ENCODE measurements at places on chromosomes 7 and 10.

DNA sequence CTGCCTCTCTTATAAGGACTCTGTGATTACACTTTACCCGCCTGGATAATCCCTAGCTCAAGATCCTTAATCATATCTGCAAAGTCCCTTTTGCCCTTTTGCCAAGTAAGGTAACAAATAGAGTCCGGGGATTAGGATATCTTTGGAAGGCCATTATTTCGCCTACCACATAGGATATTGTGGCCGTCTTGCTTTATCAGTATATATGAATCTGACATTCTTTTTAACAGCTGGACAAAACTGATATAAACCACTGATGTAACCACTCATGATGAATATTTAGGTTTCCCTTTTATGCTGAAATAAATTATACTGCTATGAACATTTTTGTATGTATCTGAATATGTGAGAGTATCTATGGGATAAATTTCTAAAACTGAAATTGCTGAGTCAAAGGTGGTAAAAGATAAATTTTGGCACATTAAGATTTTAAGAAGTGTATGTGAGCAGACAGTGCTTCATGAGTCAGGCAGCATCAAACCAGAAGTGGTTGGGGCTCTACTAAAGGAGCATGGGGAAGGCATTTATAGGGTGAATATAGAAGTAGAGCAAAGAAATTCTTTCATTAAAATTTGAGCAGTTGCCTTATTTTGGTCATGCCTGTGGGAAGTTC lies 44.7 kb downstream of the AVL9 start:
- DNase-seq, result no peak

GRCh38 chr10:30833628-30833970 lies 198.1 kb downstream of the ZNF438 start:
- DNase-seq, result no peak

- DNase-seq, result no peak
Observed at GRCh38 chr10:120559800-120560199, 102.8 kb downstream of the PLPP4 start.

DNA sequence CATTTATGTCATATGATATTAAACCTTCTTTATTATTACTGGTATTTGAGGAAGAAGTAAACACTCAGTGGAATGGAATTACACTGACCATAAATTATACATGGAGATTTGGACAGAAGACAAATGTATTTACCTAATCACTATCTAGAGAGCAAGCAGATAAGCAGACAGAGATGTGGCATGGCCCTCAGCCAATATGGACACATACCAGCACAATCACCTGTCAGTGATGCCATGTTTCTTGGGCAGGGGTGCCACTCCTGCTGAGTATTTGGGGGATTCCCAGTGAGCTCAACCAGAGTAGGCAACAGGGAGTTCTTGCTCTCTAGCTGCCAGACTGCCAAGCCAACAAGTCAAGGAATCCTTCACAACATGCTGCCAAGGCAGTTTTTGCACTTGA lies 866.3 kb upstream of the LRRN3 start:
- DNase-seq, result no peak

DNA sequence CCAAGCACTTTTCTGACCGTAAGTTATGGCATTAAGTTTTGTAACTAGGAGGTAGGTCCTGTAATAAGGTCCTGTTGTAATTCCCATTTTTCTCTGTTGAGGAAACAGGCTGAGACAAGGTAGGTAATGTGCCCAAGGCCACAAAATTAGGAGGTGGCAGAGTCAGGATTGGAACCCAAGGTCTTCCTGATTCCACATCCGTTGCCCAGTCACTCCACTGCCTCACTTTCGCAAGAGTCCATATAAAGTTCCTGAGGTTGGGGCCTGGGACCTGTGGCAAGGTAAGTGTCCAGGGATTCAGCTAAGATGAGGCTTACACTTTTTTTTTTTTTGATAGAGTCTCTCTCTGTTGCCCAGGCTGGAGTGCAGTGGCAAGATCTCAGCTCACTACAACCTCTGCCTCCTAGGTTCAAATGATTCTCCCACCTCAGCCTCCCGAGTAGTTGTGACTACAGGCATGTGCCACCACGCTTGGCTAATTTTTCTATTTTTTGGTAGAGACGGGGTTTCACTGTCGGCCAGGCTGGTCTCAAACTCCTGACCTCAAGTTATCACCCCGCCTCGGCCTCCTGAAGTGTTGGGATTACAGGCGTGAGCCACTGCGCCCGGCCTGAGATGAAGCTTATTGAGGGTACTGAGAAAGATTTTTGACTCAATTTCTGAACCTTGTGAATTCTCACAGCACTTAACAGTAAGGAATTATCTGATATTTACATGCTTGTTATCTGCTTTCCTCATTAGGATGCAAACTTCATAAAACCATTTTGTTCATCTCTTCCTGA lies 20.3 kb upstream of the GNA12 start:
- no peak for DNase-seq

DNA sequence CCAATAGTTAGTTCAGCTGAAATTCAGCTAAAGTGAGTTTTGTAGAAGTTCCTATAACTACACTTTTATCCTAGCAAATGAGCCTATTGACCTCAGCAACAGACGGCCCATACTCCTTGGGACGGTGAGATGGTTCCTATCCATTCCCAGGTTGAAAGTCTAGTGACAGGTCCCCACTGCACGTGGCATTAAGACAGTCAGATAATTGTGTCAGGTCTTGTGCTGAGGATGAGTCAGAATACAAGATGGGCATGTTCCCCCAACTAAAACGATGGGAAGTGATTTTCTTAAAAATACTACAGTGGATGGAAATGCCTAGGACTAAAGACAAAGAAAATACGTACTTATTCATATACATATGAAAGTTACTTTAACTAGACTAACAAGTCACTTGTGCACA lies 2.1 kb downstream of the CAV1 start:
- DNase-seq, result no peak

GRCh38 chr10:87547734-87548311 lies 43.1 kb downstream of the MINPP1 start:
- no peak for DNase-seq

- DNase-seq, result no peak
Observed at GRCh38 chr10:122019414-122019975, 30.5 kb downstream of the TACC2 start.

All from stimulated activated CD8-positive, alpha-beta memory T cell treated with anti-CD3 and anti-CD28 coated beads, Interleukin-15, amount 100 ng/mL, for 1 hour (primary cell).